ENCODE measurements at places on chromosomes 3 and 15.
A peak's percentile ranks its signal among the peaks of the same experiment; 100 is the strongest.

DNA sequence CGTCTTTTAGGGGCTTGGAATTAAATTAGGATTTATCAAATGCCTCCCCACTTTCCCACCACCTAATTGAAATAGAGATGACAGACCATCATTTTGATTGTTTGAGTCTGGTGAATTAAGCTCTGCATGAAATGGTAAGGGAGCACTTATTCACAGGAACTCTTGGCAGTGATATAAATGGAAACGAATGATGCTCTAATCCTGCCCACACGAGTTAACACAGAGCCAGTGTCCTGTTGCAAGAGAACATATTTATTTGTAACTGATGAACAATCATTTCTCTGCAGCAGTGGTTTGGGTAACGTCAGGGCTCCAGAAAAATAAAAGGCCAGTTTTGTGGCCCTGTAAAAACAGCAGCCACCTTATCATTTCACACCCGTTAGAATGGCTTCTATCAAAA lies 163.3 kb downstream of the FEZF2 start:
- DNase-seq: no peak

DNA sequence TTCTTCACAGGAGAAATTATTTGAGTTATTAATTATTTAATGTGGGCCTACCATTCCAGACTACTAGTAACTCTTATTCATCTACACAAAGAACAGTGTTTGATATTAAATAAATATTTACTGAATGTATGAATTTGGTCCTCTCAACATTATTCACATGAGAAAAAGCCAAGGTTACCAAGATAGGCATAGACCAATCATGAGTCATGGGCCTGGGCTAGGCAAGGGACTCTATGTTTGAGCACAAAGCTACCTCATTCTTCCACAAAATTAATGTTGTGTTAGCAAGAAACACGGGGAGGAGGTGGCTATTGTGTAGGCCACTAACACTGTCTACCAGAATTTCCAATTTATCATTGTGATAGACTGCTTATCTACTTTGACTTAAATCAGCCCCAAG lies 115.7 kb downstream of the SERPINI1 start:
- DNase-seq: no peak

GRCh38 chr3:21390136-21390535 lies 360.9 kb downstream of the ZNF385D start:
- DNase-seq: peak; percentile 88

GRCh38 chr3:43327582-43327979 lies 41.2 kb downstream of the SNRK start:
- no peak for DNase-seq

GRCh38 chr3:177427540-177427939 lies 230.3 kb upstream of the TBL1XR1 start:
- peak; percentile 28 for DNase-seq

DNA sequence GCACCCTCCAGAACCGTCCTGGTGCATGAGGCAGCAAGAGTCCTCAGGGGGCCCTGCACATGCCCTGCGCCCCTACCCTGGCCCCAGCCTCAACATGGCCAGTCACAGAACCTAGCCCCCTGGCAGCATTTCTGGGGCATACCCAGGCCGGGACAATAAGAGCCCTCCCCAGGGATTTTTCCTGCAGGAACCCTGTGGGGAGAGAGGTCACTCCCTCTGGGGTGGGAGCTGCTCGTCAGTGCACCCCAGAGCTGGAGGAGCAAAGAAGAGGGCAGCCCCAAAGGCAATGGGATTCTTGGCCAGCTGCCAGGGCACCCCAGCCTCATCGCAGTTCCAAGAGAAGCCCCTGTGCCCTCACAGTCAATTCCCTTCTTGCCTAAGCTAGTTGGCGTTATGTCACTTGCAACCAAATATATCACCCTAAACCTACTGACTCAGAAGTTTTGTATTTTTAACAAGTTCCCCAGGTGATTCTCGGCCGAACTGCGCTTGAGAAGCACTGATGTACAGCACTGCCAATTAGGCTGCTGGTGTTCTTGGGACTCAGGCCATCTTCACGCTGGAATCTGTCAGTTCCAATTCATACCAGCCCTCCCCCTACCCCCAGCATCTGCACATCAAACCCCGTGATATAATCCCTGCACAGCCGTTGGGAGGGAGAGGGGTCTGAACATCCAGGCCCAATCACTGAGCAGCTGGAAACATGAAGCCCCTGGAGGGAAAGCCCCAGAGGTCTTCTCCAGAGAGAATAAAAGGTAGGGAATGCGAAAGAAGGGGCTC lies 87.5 kb upstream of the PRR20G start:
- DNase-seq: no peak

GRCh38 chr3:11276901-11277300 lies 4.7 kb downstream of the ATG7 start:
- no peak for DNase-seq

DNA sequence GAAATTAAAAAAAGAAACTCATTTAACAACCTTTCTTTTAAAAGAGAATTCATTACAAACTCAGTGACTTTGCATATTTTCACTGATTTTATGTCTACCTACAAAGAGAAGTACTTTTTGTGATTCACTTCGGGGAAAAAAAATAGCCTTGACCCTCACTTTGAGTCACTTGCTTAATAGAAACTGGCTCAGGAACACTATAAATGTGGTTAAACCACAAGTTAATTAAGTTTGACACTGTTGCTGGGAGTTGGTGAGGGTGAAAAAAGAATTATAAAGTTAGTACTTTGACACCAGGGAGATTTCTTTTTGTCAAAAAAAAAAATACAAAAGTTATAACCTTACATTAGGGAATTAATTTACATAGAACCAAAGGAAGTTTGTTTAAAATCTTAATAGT lies 810.9 kb downstream of the NR2F2 start:
- DNase-seq: no peak

DNA sequence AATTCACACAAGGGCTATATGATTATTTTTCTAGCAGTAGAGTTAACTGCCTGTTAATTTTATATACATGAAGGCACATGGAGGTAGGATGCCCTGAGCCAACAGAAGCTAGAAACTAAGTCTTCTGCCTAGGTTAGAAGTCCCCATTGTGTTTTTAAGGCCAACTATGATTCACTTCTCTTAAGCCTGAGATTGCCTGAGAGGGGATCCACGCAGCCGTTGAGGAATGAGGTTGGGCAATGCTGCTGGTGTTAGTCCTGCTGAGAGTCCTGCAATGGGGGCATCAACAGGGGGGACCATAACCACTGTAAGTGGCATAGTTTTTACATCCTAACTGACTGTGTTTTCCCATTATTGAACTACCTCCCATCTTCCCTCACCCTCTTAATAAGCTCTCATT lies 60.1 kb upstream of the PFN2 start:
- DNase-seq: no peak

DNA sequence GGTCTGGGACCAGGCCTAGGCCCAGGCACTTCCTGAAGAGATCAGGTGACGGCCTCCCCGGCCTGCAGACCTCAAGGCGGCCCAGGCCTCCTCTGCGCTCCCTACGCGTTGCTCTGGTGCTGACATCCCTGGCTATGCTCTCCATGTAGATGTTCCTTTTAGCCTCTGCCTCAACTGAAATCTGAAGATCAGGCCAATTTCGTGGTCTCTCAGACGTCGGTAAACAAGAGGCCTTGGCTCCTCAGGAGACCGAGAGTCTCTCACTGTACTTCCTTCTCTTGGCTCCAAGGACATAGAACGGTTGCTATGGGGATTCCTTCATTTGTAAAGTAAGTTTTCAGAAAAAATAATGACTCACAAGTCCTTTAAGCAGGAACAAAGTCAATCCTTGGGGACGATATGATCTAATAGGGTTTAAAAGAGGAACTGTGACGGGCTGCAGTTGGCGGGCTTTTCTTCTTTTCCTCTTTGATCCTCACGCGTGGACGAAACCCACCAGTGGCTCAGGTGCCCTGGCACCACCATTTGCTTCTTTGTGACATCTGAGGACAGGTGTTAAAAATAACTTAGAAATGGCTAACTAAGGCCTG lies 55.6 kb upstream of the CGNL1 start:
- no peak for DNase-seq
